ENCODE measurements at places on chromosomes 12 and 14. TPM values are rescaled to one million over a fixed set of nuclear protein-coding genes. Genes with fewer than 3 reads are reported as not detected.

GRCh38 chr12:62581288-62582064 is 114.8 kb downstream of the MON2 start:
- peak; percentile 43 for DNase-seq

DNA sequence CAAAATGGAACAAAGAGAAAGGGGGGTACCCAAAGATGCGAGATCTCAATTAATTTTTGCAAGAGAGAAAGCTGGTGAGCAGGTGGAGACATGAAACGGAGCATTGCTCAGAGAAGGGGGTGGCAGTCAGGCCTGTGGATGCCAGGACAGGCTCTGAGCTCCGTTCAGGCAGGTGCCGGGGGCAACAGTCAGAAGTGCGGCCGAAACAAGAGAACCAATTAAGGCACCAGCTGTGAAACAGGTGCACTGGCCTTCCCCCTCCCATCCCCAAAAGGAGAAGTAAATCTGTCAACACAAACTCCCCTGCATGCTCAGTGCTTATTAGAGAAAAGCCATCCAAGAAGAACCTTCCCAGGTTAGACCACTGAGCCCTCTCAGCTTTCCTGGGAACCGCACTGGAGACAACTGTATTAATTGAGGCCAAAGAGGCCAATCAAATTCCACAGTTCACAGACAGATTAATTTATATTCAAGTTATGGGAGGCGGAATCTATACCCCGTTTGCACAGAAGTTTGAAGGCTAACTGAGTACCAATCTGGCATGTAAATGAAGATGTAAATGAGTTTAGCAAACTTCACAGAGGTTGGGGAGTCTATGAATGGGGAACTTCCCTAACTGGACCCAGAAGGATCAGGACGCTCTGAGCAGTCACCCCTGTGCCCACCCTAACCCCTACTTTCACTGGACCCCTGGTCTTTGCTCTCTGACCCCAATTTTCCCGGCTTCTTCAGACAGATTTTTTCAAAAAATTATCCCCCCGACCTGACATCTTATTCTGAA is 20.9 kb downstream of the OAS2 start:
- DNase-seq = no peak

- DNase-seq = no peak
Observed at GRCh38 chr12:53677016-53677799, 1.3 kb upstream of the ATP5MC2 start.

- peak; percentile 86 for DNase-seq
Observed at GRCh38 chr14:102590667-102591099, 1.8 kb upstream of the RCOR1 start.

GRCh38 chr12:114812858-114813761 is 129.1 kb upstream of the TBX3 start:
- DNase-seq = peak; percentile 91

- no peak for DNase-seq
Observed at GRCh38 chr14:96509457-96510090, 7.4 kb downstream of the PAPOLA start.

DNA sequence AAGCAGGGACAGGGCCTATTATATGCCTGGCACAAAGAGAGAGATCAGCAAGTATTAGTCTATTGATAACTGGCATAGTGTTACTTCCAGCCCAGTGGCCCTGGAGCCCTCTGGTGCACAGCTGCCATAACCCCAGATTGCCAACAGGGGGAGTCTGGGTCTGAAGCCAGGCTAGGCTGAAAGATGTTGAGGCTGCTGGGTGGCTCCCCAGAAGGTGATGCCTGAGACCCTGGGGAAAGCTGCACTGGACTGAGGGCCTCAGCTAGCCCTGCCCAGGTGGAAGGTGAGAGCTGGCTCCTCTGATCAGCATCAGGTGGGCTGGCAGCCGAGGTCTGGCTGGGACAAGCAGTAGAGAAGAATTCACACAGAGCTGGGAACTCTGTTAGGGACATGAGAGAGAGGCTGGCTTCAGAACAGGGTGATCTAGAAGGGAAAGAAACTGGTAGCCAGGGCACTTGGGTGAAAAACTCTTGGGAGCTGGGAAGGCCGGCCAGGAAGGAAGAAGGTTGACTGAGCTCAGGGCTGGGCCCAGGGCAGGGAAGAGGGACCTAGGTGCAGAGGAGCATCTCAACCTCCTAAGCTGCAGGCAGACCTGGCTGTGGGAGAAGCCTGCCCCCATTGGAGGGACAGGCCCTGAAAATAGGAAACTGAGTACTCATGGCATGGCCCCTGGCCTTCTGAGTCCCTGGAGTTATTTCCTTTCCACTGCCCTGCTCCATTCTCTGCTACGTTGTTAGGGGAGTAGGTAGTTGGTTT is 3.9 kb downstream of the GZMH start:
- no peak for DNase-seq

- peak; percentile 97 for DNase-seq
Observed at GRCh38 chr14:20469242-20469889, at the start of gene PNP. TSS of gene PNP (plus strand) at chr14:20469406. CDS start at chr14:20469525, 119 bp downstream.

- DNase-seq = peak; percentile 47
Observed at GRCh38 chr12:12224240-12224940, 42.5 kb downstream of the LRP6 start.

- no peak for DNase-seq
Observed at GRCh38 chr14:23101213-23101970, 3.4 kb downstream of the CIROP start.

DNA sequence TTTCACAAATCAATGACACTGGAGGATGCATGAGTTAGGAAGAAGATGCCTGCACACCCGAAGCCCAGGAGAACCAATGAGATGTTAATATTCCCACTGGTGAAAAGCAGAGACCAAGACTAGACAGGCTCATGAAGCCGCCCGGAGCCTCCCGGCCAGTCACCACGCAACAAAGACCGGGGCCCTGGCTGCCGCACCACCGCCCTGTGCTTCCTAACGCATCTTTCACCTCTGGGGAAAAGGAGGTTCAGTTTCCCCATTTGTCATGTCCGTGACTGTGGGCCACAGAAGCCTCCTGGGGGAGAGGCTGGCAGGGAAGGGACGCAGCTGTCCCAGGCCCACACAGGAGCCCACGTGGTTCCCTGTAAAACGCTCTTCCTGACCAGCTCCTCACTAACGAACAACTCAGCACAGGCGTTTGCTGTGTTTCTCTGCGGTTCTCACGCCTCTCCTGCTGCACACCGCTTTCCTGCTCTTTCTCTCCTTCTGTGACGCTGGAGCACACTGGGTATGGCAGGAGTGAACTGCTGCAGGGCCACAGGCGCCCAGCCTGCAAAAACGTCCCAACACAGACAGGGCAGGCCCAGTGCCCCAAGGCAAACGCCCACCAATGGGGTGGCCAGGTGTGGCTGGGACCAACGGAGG is 10.8 kb downstream of the RIMBP2 start:
- peak; percentile 49 for DNase-seq

DNA sequence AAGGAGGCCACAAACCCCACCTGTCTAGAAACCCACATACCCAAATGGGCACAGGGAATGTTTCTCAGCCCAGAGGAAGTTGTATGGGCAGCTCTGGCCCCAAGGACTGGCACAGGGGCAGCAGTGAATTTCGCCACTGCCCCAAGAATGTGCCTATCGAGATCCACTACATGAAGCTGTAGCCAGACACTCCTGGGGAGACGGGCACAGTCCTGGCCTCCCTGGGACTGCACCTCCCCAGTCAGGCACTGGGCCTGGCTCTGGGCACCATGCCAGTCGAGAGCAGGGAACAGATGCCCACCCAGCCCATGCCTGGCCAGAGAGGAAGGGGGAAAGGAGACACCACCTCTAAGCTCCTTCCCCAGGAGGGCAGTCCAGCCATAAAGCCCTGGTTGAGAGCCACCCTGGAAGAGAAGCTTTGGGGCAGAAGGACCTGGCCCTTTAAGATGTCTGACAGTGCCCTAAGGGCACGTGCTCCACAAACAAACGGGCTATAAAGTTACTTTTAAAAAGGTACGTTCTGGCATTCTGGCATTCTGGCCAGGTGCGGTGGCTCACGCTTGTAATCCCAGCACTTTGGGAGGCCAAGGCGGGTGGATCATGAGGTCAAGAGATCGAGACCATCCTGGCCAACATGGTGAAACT is 8.4 kb downstream of the ADCY6 start:
- peak; percentile 88 for DNase-seq

DNA sequence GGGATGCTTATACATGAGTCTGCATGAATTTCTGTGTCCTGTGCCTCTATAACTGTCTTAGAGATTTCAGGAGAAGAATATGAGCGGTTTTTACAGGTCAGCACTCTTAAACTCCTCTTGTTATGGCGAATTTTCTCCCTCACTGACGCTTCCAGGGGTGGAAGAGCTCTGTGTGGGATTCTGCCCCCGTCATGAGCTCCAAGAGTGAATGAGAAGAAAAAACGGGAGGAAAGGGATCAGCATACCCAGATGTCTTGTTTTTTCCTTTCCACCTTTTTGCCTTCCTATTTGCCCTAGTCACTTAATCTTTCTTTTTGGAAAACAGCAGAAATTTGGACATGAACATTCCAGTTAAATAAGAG is 651 bp downstream of the PFKM start:
- DNase-seq = peak; percentile 62

DNA sequence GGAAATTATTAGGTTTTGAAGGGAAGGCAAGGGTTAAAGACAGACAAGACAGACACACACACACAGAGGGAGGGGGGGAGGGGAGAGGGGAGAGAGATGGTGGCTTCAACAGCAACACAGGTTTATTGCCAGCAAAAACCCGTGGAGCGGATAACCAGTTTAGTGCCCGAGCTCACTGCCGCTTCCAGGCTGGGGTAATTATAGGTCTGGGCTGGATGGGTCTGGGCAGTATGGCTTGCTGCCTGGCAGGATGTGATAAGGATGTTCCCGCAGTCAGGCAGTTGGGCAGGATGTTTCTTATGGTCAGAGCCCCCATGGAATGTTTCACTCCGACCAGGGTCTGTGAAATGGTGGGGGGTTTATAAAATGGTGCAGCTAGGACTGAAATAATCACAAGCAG is 4.4 kb upstream of the TDRD9 start:
- DNase-seq = no peak

- DNase-seq = peak; percentile 47
Observed at GRCh38 chr12:90922145-90922627, 32.8 kb downstream of the CCER1 start.

- no peak for DNase-seq
Observed at GRCh38 chr14:91829511-91829910, 37.8 kb downstream of the TC2N start.

The CHGA gene
- total RNA-seq = not detected

The OTOGL gene
- 0.36 TPM for total RNA-seq

The DIO2 gene
- 0.29 TPM for total RNA-seq

The KRT3 gene
- not detected for total RNA-seq

The A2M gene
- total RNA-seq = 2.9 TPM

The KCNMB4 gene
- under 0.01 TPM for total RNA-seq

The MIP gene
- total RNA-seq = not detected

The SOAT2 gene
- not detected for total RNA-seq

The MYBPC1 gene
- total RNA-seq = not detected

The LRRK2 gene
- 5.1 TPM for total RNA-seq

The NPFF gene
- not detected for total RNA-seq

The CPSF2 gene
- 38.9 TPM for total RNA-seq

The KRT78 gene
- not detected for total RNA-seq

The FOXG1 gene
- total RNA-seq = under 0.01 TPM

The CIDEB gene
- 0.36 TPM for total RNA-seq

The JAG2 gene
- 3.3 TPM for total RNA-seq

Data from osteoblast (primary cell).